ENCODE measurements at places on chromosomes 6 and 20.

- DNase-seq = peak; percentile 87
Measured at GRCh38 chr6:31680226-31681134, at the start of gene LY6G5C. Gene LY6G5C, minus strand, starts transcription at chr6:31681067. Its CDS starts 694 bp downstream, at chr6:31680373.

DNA sequence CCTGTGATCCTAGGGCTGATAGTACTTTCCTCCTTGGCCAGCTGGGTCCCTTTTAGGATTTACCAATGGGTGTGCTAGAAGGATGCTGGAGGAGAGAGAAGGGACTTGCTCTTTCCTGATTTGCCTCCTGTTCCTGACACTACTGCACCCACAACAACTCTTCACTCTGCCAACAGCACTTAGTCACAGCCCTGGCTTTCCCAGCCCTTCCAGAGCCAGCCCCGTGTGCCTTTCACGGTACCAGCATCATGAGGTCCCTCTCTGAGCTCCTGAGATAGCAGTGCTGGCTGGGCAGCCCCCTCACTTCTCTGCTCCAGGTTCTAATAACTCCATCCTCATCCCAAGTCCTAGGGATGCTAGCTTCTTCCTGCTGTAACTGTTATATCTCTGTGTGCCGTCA, 80.9 kb downstream of the DNAH8 start:
- DNase-seq = no peak

GRCh38 chr20:25624500-25624939, 706 bp upstream of the NANP start:
- no peak for DNase-seq

DNA sequence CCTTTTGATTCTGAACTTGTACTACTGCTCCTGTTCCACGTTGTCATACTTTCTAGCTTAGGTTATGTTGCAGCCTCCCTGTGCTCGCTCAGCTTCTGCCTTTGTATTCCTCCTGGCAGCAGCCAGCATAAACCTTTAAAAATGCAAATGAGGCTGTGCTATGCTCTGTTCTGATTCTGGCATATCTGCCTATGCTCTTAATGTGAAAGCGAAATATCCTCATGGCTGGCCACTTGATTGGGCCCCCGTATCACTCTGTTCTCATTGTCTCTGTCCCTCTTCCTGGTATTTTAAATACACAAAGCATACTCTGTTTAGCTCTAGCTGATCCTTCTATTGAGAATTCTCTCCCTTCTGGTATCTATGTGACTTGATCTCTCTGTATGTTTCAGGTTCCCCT, 139.0 kb downstream of the JARID2 start:
- peak; percentile 88 for DNase-seq

DNA sequence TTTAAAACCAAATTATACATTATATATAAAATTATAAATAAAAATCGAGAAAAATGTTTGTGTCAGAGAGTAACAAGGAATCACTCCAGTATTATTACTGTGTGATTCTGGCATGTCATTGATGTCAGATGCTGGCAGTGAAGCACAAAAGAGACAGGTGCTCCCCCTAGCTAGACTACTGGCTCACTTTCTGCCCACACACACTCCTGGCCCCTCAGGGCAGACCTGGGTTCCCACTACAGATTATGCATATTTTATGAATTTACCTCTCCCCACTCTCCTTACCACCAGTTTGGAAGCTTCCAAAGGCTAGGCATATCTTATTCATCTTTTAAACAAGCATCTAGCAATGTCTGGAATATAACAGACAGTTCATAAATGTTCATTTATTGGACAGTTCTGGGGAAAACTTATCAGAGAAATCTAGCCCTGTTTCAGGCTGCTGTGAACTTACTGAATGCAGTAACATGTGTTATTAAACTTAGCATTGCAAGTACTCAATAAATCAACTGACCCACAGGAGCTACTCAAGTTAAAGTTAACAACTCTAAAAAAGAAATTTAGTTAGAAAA, 12.8 kb downstream of the SNX3 start:
- no peak for DNase-seq

GRCh38 chr20:57417051-57417689, 26.0 kb downstream of the RBM38 start:
- no peak for DNase-seq

- no peak for DNase-seq
Measured at GRCh38 chr20:20251836-20252235, 116.1 kb upstream of the INSM1 start.

- DNase-seq = no peak
Measured at GRCh38 chr20:1430004-1430451, 36.6 kb downstream of the NSFL1C start.

DNA sequence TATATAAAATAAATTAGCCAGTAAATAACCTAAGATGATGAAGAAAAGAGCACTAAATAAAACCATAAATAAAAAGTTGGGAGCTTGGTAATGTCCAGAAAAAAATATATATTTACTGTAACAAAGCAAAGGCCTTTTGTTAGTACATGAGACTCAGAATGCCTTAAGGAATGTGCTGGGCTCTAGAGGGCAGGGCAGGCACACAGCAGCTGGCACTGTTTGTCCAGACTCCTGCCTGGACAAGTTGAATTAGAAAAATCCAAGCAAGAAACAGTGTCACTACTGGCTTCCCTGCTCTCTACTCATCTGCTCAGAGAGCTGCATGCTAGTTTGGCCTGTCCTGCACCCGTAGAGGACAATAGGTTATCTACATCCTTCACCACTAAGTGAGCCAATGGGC, 8.8 kb downstream of the DEFB129 start:
- DNase-seq = no peak

GRCh38 chr20:48238781-48239180, 453.5 kb upstream of the SULF2 start:
- no peak for DNase-seq

DNA sequence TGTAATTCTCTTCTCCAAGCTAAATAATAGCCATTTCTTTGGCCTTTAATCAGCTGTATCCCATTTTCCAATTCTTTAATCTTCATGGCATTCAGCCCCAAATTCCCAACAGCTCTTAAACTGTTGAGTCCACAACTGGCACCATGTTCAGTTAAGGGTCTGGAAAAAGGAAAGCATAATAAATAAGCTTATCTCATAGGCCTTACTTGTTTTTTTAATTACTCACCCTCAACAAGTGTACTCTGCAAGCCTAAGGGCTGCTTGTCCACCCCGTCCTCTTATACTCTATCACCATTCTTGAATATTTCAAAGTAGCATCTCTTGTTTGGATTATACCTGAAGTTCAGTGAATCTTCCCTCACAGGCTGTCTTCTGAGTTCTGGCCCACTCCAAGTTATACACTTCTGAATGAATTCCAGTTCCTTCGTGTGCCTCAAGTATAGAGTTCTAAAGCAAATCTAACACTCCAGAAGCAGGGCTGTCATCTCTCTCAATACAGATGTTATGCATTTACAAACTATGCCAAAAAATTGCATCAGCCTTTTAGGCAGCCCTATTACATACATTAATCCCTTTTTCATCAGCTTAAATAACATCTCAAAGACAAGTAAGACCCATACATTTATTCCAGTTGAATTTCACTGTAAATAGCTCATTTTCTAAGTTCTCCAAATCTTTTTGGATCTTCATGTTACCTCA, 98.7 kb downstream of the COL21A1 start:
- no peak for DNase-seq

DNA sequence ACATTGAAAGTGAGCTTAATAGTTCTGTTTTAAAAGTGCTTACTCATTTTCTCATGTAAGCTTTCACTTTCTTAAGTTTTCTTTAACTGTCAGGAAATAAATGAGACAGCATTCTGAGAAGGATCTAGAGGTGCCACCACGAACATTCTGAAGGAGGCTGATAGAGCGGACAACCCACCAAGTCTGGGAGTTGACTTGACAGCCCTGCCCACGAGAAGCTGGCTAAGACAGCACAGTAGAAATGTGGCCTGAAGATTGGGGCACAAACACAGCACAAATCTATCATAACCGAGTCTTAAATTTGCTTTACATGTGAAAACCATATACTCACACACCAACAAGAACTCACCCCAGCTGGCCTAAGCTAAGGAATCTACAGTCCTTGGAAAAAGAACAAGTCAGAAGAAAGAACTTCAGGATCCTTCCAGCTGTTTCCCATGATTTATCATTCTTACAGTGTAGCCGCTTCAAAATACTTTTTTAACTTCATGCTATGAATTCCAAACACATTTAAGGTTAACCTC, 144.2 kb upstream of the TNFAIP3 start:
- no peak for DNase-seq

DNA sequence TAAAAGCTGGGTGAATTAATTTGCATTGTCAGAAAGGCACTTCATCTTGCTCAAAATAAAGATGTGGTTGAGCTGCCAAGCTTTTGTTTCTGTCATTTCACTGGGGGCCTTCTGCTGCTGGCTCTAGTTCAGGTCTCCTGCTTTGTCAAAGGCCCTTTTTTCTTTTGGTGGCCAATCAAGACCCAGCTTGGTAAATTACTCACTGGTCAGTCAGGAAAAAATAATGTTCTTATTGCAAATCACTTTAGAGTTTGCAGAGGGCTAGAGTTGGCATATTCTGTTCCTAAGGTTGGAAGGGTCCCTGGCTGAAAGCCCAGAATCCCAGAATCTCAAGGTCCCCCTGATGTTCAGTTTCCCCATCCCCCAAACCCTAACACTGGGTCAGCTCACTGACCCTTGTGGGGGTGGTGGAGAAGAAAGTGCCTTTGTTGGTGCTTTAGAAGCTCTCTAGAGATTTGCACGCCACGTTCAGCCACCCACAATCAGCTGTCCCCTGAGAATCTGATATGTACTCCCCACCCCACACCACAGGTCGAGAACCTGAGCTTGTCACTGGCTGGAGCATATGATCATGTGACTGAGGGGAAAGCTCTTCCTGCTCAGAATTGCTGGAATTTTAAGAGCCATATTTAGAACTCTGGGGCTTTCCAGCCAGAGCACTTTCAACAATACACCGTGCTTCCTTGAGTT, 21.7 kb upstream of the BNIP5 start:
- no peak for DNase-seq

- DNase-seq = no peak
Measured at GRCh38 chr6:126535595-126535994, 195.7 kb downstream of the CENPW start.

DNA sequence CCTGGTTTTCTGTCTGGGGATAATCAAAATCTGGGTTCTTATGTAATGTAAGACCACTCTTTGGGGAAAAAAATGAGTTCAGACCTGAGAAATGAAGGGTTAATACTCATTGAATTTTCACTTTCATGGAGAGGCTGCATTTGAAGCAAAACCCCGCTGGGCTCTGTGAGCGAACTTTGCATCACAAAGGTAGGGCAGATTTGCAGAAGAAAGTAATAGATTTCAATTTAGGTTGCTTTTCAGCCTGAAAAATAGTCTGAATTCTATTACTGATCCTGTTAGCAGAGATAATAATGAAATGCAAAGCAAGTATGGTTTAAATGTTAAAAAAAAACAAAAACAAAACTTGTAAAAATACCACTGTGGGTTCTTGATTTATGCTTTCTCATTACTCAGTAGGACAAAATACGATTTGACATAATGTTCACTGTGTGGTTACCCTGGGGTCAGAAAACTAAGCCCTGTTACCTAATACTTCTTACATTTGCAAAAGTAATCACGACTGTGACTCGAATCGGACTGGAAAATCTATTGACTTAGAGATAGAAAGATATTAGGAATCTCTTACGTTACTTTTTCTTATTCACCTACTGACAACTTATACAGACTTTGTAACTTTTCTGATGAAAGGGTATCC, 72.2 kb downstream of the UST start:
- no peak for DNase-seq

GRCh38 chr6:14088600-14089192, 28.9 kb upstream of the CD83 start:
- no peak for DNase-seq

DNA sequence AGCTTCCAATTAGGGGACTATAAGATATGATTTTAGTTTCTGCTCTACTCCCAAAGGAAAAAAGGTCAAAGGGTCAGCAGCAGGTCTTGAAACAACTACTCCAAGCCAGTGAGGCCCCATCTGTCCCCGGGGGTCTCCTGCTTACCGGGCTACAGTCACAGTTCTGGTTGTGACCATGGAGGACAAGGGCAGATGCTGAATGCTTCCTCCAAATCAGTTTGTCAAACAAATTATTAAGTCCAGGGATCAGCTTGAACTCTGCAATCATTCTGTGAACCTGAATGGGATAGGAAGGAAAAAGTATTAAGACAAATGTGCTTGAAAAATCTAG, 60.2 kb downstream of the MYH7B start:
- DNase-seq = no peak

GRCh38 chr20:58478141-58478805, 36.9 kb downstream of the APCDD1L start:
- DNase-seq = no peak

GRCh38 chr6:37051138-37052026, 45.9 kb downstream of the FGD2 start:
- peak; percentile 90 for DNase-seq

GRCh38 chr6:13677878-13678254, 33.8 kb downstream of the RANBP9 start:
- no peak for DNase-seq

GRCh38 chr20:8808202-8808535, 260.7 kb upstream of the PLCB4 start:
- no peak for DNase-seq

DNA sequence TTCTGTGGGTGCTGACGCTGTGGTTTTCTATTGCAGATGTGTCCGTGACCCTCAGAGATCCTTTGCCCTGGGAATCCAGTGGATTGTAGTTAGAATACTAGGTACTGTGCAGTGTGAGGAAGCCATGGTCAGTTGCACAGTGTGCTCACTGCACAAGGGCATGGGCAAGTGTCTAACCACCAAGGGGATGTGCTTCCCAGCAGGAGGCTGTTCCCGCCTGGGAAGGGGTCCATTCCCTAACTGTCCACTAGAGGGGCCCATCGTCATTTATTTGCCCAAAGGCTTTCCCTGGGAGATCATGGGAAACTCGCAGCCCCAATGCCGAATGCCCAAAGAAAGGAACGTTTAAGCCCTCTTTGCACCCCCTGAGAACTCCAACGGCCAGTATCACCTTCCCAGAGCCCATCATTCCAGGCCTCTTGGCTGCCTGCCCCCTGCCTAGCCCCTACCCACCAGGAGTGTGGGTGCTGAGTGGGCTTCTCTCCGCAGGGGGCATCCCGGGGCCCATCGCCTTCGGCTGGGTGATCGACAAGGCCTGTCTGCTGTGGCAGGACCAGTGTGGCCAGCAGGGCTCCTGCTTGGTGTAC, 26.2 kb downstream of the SLCO4A1 start:
- peak; percentile 67 for DNase-seq

DNA sequence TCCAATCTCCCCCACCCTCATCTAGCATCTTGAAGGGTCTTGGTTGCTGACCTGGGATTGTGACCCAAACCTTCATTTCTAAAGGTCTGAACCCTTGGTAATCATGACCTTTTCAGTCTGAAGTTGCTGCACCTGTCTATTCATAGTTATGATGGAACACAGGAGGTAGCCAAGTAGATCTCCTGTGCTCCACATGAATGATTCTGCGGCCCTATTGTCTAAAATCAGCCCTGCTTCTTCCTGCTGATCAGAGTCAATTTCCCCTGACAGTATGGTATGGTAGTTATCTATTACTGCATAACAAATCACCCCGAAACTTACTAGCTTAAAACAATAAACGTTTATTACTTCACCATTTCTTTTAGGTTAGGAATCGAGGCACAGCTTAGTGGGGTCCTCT, 9.0 kb downstream of the OR2B6 start:
- DNase-seq = no peak

GRCh38 chr20:43383026-43383795, 74.5 kb upstream of the SRSF6 start:
- DNase-seq = no peak

Data from NCI-H526 (cell line).